ENCODE measurements at places on chromosomes 2 and 18.

DNA sequence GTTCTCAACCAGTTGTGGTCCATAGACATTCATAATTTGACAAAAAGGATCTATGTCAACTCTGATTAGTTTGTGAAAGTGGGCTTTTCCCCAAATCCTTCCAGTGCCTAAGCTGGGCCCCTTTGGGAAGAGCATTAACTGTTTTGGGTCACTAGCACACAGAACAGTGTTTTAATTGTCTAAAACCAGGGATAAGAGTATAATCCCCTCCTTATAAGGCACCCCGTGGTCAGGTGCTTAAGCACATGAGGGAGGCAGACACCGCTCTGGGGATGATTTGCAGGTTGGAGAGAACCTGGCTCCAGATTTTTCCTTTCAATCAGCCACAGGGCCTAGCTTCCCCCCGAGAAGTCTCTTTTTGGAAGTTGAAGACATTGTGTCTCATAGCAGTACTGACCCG, 53.6 kb upstream of the RFX8 start:
- H3K27ac ChIP-seq: no peak overlapping the region
- no peak overlapping the region for H3K4me3 ChIP-seq
- H3K4me1 ChIP-seq: no peaks in the 10 kb centered on the region
- H3K27me3 ChIP-seq: no peaks in the 10 kb centered on the region
- no peak for DNase-seq

DNA sequence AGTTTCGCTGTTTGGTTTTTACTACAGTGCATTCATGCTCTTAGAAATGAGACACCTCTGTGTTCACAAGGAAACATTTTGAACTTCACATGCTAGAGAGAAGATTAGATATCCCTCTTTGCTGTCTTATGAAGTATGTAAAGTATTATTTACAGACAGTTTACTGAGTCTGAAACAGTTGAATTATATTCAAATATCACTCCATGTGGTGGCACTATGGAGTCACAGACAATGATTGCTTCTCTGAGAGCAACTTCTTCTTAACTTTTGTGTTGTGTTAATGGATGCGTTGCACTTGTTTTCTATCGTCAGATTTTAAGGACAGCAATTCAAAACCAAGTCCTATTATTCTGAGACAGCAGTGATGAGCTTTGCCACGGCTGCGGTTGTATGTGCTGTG, 823.6 kb downstream of the GALR1 start:
- no peak overlapping the region for H3K4me3 ChIP-seq
- no peak overlapping the region for H3K27ac ChIP-seq
- H3K27me3 ChIP-seq: no peaks in the 10 kb centered on the region
- H3K36me3 ChIP-seq: no peaks in the 10 kb centered on the region
- H3K4me1 ChIP-seq: no peaks in the 10 kb centered on the region
- DNase-seq: no peak

- peaks cover 6% of the 10 kb centered on the region for H3K36me3 ChIP-seq
- peak overlapping the region; percentile 68 for H3K4me3 ChIP-seq
- peaks cover 66% of the 10 kb centered on the region for H3K4me1 ChIP-seq
- H3K27me3 ChIP-seq: no peaks in the 10 kb centered on the region
These were observed 2.4 kb downstream of the NFATC1 start for GRCh38 chr18:79397830-79398761.

DNA sequence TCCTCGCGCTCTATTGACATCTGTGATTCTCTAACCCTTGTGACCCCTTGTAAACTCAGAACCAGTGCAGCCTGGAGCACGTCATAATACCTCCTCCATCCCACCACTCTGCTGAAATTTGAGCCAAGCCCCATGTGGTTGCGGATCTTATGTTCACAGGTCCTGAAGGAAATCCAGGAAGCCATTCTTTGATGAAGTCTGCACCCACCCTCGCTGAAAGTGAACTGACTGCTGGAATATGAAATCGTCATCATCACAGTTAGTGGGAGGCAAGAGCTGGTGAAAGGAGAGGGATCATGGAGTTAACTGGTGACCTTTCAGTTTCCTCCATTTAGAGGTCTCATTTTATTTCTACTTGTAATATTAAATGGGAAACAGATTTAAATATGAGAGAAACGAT, 21.6 kb downstream of the ZEB2 start:
- H3K36me3 ChIP-seq: peaks cover 44% of the 10 kb centered on the region
- H3K27me3 ChIP-seq: no peaks in the 10 kb centered on the region

DNA sequence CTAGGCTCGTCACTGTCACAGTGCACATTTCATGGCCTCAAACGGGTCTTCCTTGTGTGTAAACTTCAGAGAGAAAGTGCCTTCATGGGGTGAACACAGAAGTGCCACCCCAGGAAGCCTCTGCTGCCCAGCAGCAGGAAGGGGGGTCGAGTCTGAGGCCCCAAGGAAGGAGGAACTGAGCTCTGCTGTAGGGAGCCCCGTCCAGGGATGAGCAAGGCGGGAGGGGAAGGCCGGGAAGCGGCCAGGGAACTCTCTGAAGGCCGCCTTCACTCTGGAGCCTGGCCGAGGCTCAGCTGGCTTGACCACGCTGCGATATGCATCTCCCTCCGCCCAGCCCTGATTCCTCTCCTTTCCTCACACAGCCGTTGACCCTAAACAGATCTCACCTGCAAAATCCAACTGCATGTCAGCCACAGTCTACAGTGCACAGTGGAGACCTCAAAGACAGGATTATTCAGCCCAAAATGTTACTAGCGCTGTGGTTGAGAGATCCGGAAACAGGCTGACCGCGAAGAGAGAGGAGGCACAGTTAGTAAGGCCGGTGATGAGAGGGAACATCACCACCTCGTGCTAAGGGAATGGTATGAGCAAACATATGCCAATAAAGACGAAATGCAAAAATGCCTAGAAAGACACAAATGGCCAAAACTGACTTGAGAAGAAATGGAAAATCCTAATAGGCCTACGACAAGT, 34.2 kb upstream of the CTDP1 start:
- no peaks in the 10 kb centered on the region for H3K36me3 ChIP-seq
- no peak overlapping the region for H3K27ac ChIP-seq
- H3K4me1 ChIP-seq: peaks cover 22% of the 10 kb centered on the region

GRCh38 chr2:138720035-138720838, 60.0 kb downstream of the NXPH2 start:
- H3K36me3 ChIP-seq: no peaks in the 10 kb centered on the region
- H3K4me3 ChIP-seq: no peak overlapping the region
- no peaks in the 10 kb centered on the region for H3K4me1 ChIP-seq

- no peak for DNase-seq
- H3K27ac ChIP-seq: no peak overlapping the region
- no peaks in the 10 kb centered on the region for H3K4me1 ChIP-seq
- H3K36me3 ChIP-seq: no peaks in the 10 kb centered on the region
- no peaks in the 10 kb centered on the region for H3K27me3 ChIP-seq
- H3K4me3 ChIP-seq: no peak overlapping the region
These were observed 109.9 kb downstream of the GAREM1 start for GRCh38 chr18:32360682-32361345.

- H3K27ac ChIP-seq: no peak overlapping the region
- DNase-seq: no peak
- H3K27me3 ChIP-seq: no peaks in the 10 kb centered on the region
- no peaks in the 10 kb centered on the region for H3K36me3 ChIP-seq
- H3K4me3 ChIP-seq: no peak overlapping the region
- no peaks in the 10 kb centered on the region for H3K4me1 ChIP-seq
These were observed 260.9 kb downstream of the CYRIA start for GRCh38 chr2:16404551-16405300.

DNA sequence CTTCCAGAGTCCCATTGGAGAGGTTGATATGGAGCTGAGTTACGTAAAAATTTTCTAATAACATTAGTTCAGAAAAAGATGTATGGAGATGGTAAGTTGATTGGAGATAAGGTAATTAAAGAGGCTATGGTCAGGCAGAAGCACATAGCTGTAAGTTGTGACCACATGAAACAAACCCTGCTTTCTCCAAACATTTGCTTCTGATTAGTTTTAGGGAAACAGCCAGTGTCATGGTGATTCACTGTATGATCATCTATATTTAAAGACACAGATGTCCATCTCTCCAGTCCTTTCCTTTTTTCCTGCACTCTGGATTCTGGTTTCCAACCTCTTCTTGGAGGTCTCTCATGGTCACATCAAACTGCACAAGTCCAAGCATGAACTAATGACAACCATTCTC, 1550.8 kb upstream of the PIK3C3 start:
- H3K36me3 ChIP-seq: no peaks in the 10 kb centered on the region
- no peak overlapping the region for H3K4me3 ChIP-seq
- no peaks in the 10 kb centered on the region for H3K27me3 ChIP-seq
- DNase-seq: no peak
- no peaks in the 10 kb centered on the region for H3K4me1 ChIP-seq

GRCh38 chr18:73614812-73615211, 532.8 kb downstream of the FBXO15 start:
- no peaks in the 10 kb centered on the region for H3K27me3 ChIP-seq
- H3K27ac ChIP-seq: no peak overlapping the region

DNA sequence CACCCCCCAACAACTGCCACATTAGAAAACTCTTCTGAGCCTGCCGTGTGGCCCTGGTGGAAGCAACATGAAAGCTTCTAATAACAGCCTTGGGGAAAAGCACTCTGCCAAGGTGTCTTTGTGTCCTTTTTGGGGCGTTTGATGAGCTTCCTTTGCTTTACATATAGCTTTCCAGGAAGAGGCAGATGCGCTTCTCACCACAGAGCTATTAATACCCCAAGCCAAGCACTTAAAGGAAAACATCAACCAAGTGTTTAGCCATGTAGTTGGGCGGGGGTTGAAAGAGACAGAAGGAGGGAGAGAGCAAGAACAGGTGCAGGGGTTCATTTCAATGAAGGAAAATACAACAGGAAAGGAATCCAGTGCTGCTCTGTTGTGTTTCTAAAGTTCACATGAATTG, 176.1 kb downstream of the VAPA start:
- H3K36me3 ChIP-seq: no peaks in the 10 kb centered on the region
- no peak overlapping the region for H3K27ac ChIP-seq
- H3K4me1 ChIP-seq: no peaks in the 10 kb centered on the region
- DNase-seq: no peak
- H3K4me3 ChIP-seq: no peak overlapping the region
- H3K27me3 ChIP-seq: no peaks in the 10 kb centered on the region

DNA sequence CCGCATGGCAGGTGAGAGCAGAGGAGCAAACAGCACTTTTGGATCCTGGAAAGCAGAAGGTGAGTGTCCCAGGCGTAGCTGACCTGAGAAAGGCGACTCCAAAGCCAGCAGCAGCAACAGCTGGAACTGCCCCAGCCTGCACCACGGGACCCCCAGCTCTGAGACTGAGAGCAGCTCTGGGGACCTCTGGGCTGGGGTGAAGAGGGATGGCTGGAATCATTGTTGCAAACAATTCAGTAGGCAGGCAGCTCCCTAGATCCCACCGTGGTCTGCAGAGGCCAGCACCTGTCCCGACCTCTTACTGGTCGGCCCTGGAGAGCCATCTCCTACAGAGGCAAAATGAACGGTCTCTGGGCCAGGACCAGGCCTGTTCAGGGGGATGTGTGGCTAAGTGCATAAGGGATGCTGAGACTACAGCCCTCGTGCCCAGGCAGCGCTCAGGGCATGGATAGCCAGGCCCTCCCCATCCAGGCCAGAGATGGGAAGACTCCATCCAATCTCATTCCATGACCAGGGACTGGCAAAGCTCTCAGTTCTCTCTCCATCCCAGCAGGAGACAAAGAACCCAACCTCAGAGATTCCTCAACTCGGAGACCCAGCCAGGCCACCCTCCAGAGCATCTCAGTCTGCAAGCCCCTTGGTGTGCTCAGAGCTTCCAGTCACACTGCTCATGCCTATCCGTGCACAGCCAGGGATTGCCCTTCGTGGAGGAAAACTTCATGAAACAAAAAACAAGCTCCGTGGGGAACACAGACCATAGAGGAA, 38.2 kb upstream of the ALPP start:
- no peaks in the 10 kb centered on the region for H3K36me3 ChIP-seq
- H3K27me3 ChIP-seq: no peaks in the 10 kb centered on the region
- H3K4me3 ChIP-seq: no peak overlapping the region
- no peaks in the 10 kb centered on the region for H3K4me1 ChIP-seq
- H3K27ac ChIP-seq: no peak overlapping the region

- H3K36me3 ChIP-seq: no peaks in the 10 kb centered on the region
- H3K4me1 ChIP-seq: peaks cover 23% of the 10 kb centered on the region
- no peaks in the 10 kb centered on the region for H3K27me3 ChIP-seq
- H3K4me3 ChIP-seq: no peak overlapping the region
These were observed 136.4 kb downstream of the FAM210A start for GRCh38 chr18:13589943-13590342.

- DNase-seq: no peak
- H3K4me1 ChIP-seq: no peaks in the 10 kb centered on the region
- H3K27ac ChIP-seq: no peak overlapping the region
- H3K4me3 ChIP-seq: no peak overlapping the region
- H3K27me3 ChIP-seq: no peaks in the 10 kb centered on the region
- no peaks in the 10 kb centered on the region for H3K36me3 ChIP-seq
These were observed 303.5 kb downstream of the CDCA7 start for GRCh38 chr2:173657996-173658717.

DNA sequence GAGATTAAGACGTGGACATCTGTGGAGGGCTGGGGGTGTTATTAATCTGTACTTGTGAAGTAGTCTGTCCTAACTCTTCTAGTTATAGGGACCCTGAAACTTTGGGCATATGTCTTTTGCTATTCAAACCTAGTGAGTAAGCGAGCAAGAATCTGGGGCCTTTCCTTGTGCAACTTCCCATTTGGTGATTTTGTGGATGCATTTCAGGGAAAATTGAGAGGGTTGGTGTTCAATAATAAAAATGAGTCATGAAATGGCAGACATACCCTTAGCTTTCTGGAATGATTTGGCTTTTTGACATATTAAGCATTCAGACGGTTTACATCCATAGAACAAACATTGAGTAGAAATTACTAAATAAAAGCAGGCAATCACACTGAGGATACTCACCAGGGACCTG, 17.0 kb downstream of the COL4A4 start:
- H3K27me3 ChIP-seq: no peaks in the 10 kb centered on the region
- no peak overlapping the region for H3K4me3 ChIP-seq
- no peak overlapping the region for H3K27ac ChIP-seq
- H3K36me3 ChIP-seq: no peaks in the 10 kb centered on the region
- no peaks in the 10 kb centered on the region for H3K4me1 ChIP-seq

DNA sequence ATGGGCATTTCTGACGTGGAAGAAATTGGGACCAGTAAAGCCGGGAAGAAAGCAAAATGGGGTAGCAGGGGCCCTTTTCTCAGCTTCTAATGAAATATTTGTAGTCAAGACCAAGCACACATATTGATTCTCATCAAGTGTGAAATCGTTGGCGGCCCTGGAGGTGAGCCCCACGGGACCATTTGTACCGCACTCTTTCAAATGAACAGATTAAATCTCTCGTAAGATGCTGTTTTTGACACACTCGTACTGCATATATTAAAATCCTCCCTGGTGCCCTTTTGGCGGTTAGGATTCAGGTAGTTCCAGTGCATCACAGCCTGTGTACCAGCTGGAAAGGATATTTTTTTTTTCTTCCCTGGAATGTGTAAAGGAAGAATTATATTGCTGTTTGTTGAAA, 9.9 kb upstream of the MYL1 start:
- no peaks in the 10 kb centered on the region for H3K4me1 ChIP-seq
- no peaks in the 10 kb centered on the region for H3K27me3 ChIP-seq
- H3K27ac ChIP-seq: no peak overlapping the region
- DNase-seq: no peak

DNA sequence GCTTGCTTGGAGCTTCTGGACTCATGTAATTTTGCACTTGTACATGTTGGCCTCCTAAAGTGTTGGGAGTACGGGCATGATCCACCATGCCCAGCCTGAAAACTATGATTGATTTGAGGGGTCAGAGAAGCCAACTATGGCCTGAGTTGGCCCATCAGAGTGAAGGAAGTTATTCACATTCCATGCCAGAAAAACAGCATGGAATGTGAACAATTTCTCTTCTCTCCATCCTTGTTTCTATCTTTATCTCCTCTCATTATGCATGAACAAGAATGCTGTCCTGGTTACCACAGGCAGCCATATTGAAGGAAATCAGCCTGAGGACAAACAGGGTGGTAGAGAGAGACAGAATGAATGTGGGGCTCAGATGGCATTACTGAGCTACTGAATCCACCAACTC, 3.5 kb upstream of the CD226 start:
- H3K27ac ChIP-seq: no peak overlapping the region
- H3K4me3 ChIP-seq: no peak overlapping the region
- no peak for DNase-seq
- no peaks in the 10 kb centered on the region for H3K27me3 ChIP-seq
